Lung (tissue), 17 donors: ENCODE measurements at places on chromosomes 7 and 10. TPM values are rescaled to one million over a fixed set of nuclear protein-coding genes. Genes with fewer than 3 reads are reported as not detected.

The ABCB4 gene
- polyA plus RNA-seq = 0.08 TPM

The C10orf67 gene
- polyA plus RNA-seq = 1.1 TPM

The TSC22D4 gene
- polyA plus RNA-seq = 62.0 TPM

The GIMAP5 gene
- 60.6 TPM for polyA plus RNA-seq

The EIF4H gene
- polyA plus RNA-seq = 217 TPM

The KAZALD1 gene
- polyA plus RNA-seq = 6.5 TPM

The SLC13A1 gene
- not detected for polyA plus RNA-seq

The LRWD1 gene
- polyA plus RNA-seq = 12.3 TPM
